Natural killer cell (primary cell): ENCODE measurements at places on chromosomes 3 and 15.

- DNase-seq, result no peak
These were observed 11.2 kb upstream of the ATP13A3 start for GRCh38 chr3:194497799-194498575.

DNA sequence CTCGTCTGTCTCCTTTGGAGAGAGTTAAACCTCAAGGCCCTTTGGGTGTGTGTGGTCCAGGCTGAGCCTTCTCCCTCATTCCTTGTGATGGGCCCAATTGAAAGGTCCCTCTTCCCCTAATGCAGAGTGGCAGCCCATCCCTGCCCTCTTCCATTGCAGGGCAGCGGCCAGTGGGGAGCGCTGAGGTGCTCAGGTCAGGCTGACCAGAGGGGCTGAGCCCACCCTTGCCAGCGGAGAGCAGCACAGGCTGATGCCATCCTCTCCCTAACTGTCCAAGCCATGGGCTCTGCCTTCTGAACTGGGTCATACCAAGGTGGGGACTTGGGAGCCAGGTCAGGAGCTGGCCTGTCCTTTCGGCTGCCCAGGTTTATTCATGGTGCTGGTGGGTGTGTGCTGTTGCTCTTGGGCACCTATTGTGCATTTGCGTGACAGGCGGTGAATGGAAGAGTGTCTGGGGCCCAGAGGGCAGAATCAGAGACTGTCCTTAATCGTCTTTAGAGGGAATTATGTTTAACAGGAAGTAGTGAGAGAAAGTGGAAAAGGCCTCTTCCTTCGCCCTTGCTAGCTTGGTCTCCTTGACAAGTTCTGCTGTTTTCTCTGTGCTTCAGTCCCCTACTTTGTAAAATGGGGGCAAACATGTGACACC is 96.9 kb downstream of the VGLL4 start:
- no peak for DNase-seq

- no peak for DNase-seq
These were observed 173.4 kb upstream of the C2CD4B start for GRCh38 chr15:62338497-62338896.

GRCh38 chr15:66264859-66265513 is 11.4 kb upstream of the MEGF11 start:
- no peak for DNase-seq

- DNase-seq, result no peak
These were observed 20.3 kb upstream of the MAP3K13 start for GRCh38 chr3:185342459-185343174.

- DNase-seq, result no peak
These were observed 417.4 kb upstream of the NAALADL2 start for GRCh38 chr3:174441588-174442301.

- DNase-seq, result no peak
These were observed 9.7 kb upstream of the RAB6B start for GRCh38 chr3:133905376-133905775.

- DNase-seq, result no peak
These were observed 196.2 kb upstream of the MRPL3 start for GRCh38 chr3:131699001-131699400.

GRCh38 chr3:177367788-177368187 is 170.5 kb upstream of the TBL1XR1 start:
- no peak for DNase-seq

- DNase-seq, result no peak
These were observed 211.3 kb downstream of the MINAR1 start for GRCh38 chr15:79643393-79643792.

DNA sequence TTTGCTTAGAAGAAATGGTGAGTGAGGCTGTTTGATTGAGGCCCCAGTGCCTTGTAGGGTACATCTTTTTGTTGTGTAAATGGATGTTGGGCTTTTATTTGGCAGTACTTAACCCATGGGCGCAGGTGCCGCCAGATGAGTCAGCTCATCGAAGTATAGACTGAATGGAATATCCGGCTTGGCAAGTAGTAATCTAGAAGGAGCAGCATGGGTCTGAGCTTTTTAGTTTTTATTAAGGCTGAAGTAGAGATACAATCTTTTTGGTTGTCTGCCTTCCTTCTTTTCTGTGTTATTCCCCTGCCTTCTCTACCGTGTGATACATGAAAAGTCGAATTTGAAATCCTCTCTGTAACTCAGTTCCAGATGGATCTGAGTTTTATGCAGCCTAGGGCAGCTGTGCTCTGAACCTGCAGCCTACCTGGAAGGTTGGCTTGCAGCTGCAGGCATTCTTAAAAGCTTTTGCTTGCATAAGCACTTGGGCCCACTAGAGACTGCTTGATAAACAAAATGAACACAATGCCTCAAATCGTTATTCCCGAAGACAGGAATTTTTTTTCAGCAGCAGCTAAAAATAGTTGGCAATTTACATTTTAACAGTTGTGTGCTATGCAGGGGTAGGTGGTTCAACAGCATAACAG is 177.5 kb upstream of the CGNL1 start:
- no peak for DNase-seq

DNA sequence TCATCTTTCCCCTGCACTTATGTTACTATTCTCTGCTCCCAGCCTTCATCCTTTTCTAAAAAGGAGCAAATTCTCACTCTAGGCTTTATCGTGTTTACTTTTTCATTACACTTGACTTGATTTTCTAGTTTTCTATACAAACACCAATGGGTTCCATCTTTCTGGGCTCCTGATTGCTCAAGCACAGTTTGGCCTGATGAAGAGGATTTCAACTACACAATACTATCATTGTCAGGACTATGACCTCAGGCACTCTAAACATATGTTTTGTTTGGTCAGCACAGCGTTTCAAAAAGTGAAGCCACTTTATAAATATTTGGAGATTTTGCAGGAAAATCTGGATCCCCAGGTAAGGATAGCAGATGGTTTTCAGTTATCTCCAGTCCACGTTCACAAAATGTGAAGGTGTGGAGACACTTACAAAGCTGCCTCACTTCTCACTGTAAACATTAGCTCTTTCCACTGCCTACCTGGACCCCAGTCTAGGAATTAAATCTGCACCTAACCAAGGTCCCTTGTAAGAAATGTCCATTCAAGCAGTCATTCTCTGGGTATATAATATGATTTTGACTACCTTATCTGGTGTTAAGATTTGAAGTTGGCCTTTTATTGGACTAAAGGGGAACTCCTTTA is 86.2 kb downstream of the TGFBR2 start:
- no peak for DNase-seq

DNA sequence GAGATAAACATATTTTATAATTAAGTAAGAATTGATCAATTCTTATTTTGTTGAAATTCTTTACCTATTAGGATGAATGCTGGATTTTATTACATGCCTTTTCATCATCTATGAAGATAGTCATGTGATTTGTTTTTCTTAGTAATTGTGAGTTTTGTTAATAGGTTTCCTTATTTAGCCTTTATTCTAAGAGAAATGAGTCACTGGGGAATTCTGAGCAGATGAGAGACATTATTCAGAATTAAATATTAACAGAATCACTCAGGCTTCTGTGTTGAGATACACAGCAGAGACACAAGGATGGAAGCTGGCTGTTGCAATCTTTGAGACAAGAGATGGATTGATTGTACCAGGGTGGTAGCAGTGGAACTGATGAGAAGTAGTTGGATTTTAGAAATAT is 7.4 kb upstream of the ANO10 start:
- no peak for DNase-seq

DNA sequence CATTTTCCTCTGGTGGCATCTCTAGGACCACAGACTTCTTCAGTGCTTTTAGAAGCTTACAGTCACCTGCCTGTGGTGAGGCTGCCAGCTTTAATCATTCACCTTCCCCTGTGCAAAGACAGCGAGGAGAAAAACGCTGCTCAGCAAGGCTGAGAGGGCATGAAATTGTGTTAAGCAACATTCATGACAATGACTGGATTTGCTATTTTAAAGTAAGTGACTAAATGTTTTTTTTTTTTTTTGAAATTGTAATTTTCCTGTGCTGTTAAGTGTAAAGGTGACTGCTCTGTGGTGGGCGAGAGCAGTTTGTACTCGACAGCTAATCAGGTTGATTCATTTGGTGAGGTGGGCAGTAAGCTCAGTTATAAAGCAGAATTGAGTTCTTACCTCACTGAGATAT is 240.4 kb downstream of the NSUN3 start:
- DNase-seq, result no peak

DNA sequence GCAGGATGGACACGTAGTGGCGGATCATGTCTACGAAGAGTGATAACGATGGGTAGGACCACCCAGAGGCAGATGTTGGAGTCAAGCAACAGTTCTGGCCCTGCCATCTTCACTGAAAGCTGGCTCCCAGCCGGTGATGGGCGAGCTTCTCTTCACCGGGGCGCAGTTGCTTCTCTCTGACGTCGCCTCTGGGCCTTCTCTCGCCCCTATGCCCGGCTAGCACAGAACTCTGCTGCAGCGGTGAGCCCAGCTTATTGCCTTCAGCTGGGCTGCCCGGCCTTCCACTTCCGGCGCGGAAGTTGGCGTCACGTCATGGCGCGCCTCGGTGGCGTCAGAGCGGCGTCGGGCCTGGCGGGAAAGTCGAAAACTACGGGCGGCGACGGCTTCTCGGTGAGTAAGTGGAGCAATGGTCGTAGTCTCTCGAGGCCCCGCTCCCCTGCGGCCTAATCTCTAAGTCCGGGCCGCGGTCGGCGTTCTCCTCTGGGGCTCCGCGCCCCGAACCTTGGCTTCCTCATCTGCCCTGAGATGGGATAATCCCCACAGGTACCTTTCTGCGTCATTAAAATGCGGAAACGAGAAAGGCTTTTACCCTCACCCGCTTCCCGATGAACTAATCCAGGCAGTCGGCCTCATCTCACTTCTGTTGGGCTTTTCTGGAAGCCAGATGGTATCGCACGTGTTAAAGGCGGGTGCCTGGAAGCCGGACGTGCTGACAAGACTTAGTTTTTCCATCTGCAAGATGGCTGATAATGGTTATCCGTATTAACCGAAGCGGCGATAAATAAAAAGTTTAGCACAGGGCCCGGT is at the start of gene FANCD2:
FANCD2 (plus strand) TSS at position 354 of the 807 bp plus-strand sequence. CDS start 2,221 bp downstream, outside the sequence.
- DNase-seq, result peak; percentile 97

GRCh38 chr15:88002706-88003105 is 253.8 kb downstream of the NTRK3 start:
- DNase-seq, result no peak

GRCh38 chr15:93088200-93088980 is 621 bp downstream of the RGMA start:
- no peak for DNase-seq

DNA sequence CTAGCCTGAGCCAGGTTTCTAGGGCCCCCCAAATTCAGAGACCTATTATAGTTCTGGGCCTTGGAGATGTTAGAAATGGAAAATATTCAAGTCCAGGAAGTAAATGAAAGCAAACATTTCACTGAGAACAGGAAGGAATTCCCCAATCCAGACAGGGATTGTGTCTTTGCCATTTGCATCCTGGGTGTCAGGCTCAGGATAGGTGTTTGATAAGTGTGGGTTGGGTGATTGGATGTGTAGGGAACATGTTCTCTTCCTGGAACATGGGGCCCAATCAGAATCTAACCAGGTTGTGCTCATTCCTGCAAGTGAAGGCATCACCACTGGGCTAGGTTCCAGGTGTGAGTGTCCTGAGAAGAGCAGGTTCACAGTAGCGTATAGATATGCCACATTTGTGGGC is 14.6 kb upstream of the LRRC2 start:
- DNase-seq, result no peak

GRCh38 chr15:34279368-34279767 is 54.6 kb downstream of the EMC4 start:
- no peak for DNase-seq
